ENCODE measurements at places on chromosomes 11 and 22.

DNA sequence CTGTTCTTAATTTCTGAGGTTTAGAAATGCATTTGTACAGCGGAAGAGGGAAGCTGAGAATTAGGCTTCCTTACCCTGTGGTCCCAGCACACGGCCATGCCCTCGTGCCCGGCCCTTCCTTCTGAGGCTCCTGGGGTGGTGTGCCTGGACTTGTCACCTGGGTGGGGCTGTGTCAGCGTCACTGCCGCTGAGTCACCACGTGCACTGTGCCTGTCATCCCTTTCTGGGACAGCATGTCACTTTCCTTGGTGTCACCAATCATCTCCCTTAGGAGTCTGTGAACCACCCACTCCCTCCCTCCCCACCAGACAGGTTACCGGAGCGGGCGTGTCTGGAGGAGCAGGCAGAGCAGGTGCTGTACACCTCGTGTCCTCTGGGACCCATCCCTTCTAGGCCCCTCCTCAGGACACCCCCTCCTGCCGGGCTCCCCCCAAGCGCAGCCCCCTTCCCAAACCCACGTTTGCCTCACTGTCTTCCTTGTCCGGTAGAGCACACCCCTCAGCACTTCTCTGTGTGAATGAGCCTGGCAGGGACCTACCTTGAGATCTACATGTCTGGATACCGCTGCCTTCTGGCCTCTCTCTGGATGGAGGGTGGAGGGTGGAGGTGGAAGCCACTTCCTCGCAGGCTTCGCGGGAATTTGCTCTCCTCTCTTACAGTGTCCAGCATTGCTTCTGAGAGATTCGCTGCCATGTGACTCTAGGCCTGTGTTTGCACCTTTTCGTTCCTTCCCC is 367.6 kb downstream of the TBC1D22A start:
- DNase-seq = no peak

DNA sequence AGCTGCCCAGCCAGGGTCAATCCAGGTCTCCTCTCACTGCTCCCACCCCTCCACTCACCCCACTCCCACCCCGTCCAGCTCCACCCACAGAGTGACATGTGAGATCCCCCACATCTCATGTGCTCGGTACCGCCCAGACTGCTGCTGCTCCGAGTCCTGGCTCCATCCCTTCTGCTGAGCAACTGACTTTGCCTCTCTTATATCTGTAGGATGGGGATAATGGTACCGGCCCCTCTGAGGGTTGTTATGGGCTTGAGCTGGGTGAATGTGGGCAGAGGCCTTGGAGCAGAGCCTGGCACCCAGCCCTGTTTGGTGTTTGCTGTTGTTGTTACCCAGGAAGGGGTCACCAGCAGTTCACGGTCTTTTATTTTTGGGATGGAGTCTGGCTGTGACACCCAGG is 77.0 kb downstream of the ST3GAL4 start:
- DNase-seq = no peak

DNA sequence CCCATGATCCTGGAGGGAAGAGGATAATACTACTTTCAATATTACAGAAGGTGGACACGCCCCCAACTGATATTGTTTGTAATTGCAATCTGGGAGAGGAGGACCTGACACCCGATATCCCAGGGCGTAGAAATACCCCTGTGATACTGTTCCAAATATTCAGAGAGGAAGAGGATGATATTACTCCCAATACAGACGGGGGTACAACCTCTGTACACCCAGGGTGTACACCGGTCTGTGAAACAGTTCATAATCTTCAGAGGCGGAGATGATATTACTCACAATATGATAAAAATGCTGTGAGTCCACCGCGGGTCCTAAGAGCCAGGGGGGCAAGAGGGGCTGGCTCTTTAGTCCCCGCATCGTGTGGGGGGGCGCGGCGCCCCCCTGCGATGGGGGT is 57.2 kb upstream of the ALDH3B2 start:
- DNase-seq = no peak

GRCh38 chr11:116964269-116964668 is 126.8 kb upstream of the APOA1 start:
- no peak for DNase-seq

- DNase-seq = no peak
These were observed 507.2 kb downstream of the TBC1D22A start for GRCh38 chr22:47269516-47270088.

DNA sequence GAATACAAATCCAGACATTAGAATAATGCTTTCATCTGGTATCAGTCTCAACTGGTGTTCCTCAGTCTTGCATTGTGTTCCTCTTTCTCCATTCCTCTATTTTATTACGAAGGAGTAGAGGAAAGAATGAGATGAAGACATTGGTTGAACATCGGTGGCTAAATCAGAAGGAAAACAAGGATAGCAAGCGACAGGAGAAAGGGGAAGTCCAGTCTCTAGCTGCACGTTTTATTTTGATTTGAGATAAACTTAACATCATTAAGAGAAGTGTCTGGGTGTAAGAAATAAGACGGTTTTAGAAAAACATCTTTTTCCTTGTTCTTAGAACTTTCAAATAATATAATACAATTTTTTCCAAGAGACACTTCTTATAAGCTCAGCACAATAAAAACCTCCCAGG is 6.2 kb downstream of the SOX6 start:
- DNase-seq = no peak

- DNase-seq = no peak
These were observed 58.0 kb downstream of the C11orf91 start for GRCh38 chr11:33642461-33643166.

DNA sequence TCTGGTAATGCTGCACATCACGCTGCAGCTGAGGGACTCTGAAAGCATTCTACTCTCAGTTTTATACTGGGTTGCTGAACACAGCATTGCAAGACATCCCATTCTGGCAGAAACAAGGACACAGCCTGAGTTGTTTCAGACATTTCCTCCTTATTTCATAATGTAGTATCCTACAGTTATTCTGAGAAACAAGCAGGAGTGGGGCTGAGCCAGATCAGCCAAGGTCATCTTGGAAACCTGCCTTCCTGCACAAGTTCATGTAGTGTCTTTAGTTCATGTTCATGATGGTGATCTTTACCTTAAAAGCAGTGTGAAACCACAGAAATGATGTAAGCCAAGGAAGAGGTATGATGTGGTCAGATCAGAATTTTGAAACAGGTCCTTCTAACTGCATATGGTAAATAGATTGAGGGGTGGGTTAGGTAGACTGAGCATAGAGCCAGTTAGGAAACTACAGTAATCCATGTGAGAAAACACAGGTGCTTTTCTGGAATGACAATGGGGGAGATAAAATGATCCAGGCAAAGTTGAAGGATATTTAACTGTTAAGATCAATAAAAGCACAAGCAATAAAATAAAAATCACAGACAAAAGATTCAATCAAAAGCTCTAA is 1686.8 kb downstream of the LRRC4C start:
- no peak for DNase-seq

GRCh38 chr22:47073075-47073474 is 310.6 kb downstream of the TBC1D22A start:
- no peak for DNase-seq

DNA sequence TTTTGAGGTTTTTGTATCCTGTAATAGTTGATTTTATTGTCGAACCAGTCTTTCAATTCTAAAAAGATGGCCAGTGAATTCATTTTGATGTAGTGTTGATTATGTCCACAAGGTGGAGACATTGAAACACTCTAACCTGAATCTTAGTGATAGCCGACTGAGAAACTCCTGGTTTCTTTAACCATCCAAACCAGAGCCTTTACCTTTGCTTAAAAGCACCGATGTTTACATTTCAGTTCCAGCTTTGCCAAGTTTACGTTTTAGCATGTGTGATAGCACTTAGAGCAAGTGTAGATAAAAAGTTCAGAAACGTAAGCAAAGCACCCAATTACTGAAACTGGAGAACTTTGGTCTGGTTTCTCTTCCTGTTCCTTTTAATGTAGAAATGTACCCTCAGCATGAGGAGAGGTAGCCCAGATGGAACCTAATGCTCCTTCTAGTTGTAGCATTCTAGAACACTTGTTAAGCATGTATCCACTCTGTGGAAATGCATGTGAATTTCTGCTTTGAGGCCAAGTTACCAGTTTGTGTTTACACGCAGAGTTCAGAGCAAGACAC is 208.6 kb downstream of the DBX1 start:
- DNase-seq = no peak

DNA sequence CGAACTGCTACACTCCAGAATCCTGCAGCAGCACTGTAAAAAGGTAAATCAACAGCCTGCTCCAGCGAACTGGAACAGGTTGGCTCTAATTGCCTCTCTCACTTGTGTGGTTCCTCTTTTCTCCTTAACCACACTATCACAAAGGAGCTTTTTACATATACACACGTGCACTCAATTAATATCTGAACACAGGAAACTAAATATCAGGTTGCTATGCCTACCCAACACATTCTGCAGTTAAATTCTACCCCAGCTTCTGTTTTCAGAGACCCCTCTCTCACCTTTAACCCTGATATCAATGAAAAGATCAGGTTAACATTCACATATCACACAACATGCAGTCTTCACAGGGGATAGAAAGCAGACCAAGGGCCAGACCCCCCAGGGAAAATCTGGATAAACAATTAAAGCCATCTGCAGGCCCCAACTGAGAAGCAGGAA is 11.0 kb downstream of the RBFOX2 start:
- no peak for DNase-seq

DNA sequence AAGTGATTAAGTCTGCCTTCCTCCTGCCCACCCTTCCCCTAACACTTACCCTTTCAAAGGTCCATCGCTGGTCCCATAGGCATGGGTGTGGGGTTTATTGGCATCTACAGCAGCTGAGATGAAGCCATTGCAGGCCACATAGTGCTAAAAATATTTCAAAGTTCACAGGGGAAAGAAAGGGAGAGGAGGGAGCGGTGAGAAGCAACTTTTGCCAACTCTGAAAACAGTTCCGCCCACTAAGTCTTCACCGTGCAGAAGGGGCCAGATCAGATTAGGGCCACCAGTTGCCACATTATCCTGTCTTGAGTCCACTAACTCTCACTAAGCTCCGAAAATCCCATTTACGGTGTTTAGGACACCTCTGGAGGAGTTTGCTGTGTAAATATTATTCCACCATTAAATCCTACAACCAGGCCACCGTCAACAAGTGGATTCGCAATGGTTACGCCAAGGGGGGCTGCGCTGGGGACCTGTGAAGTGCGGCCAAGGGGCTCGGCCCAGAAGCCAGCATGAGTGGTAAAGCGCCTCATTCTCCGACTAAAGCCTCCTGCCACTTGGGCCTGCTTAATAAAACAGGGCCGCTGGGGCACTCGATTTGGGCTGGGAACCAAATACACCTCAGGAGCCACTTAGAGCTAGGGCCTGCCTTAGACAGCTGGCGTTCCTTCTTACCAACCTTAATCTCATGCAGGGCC is 534.9 kb downstream of the MIAT start:
- no peak for DNase-seq

DNA sequence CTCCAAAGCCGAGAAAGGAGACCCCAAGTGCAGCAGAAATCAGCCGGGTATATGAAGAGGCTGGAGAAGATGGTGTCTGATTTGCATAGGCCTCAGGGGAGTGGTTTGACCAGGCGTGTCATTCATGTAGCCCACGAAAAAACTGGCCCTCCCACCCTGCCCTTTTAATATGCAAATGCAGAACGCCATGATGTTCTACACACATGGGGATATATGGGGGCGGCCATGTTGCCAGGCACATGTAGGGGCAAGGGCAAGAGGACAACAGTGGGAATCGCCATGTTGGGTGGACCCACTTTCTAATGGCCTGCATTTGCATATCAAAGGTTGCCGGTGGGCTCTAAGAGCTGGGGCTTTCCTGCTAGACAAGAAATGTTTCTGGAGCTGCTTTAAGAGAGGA is 86.4 kb downstream of the ISX start:
- no peak for DNase-seq

- no peak for DNase-seq
These were observed 523.6 kb upstream of the ARHGAP42 start for GRCh38 chr11:100163471-100163870.

DNA sequence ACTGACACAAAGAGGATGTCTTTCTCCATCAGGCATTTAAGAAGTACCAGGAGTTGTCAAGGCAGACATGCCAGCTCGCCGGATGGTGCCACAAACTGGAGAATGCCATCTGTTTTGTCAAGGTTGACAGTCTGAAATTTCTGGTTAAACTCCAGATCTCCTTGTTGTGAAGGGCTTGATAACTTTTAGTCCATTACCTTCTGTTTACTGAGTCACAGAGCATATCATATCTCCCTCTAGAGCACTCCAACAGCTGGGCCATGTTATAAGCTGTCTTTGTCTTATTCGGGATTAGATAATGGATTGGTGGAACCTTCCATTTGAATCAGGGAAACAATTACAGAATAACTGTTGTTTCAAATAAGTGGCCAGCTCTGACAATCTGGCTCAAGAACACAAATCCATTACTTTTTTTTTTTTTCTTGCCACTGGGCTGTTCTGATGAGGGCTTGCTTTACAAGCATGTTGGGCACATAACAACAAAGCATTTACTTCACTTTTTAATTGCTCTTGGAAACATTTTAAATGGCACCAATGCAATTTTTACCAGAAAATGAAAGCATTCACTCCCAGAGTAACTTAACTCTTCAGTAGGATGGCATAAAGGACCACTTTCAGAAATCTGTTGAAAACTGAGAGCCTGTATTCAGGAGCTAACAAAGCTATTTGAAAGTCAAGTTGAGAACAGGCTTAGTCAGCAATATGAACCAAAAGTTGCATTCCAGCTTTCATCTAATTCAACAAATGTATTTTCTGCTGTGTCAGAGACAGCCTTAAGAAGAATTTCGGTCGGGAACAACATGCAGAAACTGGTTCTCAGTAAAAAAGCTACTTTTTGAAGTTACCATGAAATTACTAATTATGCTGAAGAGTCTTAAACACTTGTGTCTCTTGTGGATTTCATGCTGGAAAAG is 227.6 kb upstream of the PITPNB start:
- no peak for DNase-seq

DNA sequence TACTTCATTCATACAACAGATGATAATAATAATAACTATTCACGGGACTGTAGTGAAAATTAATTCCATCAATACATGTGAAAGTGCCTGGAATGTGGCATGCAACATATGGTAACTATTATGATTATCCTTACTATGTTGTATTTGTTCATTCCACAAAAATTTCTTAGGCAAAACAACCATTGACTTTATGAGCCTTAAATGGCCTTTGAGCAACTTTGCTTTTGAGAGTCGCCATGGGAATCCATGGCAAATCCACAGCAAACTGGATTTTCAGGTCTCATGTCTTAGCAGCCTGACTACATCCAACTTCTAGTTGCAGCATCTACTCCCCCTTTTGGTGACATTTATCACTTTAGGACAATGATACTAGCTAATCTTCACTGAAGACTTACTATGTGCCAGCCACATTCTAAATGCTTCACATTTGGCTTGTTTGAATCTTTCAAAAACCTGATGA is 56.8 kb downstream of the SLC1A2 start:
- no peak for DNase-seq

- DNase-seq = no peak
These were observed 34.4 kb downstream of the SCUBE2 start for GRCh38 chr11:9057007-9057406.

- no peak for DNase-seq
These were observed 36.9 kb downstream of the EIF3F start for GRCh38 chr11:8023831-8024555.

- DNase-seq = no peak
These were observed 4.8 kb downstream of the POU2F3 start for GRCh38 chr11:120244476-120245365.
